ENCODE measurements at places on chromosomes 4 and X.
A peak's percentile ranks its signal among the peaks of the same experiment; 100 is the strongest.

DNA sequence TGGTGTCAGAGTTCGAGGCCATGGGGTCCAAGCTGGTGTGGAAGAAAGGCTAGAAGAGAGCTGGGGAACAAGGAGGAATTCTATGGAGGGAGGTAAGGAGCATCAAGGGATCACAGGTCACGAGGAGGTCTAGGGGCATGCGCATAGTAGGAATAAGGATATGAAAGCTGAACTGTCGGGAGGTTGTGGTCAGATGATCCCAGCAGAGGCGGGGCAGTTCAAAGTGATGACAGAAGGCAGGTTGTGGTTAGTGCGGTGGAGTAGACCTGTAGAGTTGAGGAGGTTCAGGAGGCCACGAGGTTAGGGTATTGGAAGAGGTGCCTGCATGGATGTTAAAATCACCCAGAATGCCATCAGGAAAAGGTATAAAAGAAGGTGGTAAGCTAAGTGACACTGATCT lies 156.3 kb downstream of the TMEM164 start:
- no peak for DNase-seq

DNA sequence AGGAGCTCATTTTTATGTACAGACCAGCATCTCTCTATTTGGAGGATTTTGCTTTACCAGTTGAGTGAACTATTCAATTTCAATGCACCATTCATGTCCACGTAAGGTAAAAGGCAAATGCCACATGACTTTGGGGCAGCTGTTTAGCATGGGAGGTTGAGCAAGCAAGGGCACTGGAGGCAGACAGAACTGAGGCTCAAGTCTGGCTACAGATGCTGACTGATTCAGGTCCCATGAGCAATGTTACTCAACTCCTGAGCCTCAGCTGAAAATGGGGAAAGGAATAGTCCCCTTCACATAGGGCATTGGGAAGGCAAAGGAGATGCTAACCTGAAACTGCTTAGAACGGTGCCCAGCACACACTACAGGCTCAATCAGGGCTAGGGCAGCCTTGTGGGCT lies 93.0 kb upstream of the MTM1 start:
- no peak for DNase-seq

- DNase-seq, result no peak
These were observed 85.3 kb downstream of the GLUD2 start for GRCh38 chrX:121132675-121133074.

- no peak for DNase-seq
These were observed 13.4 kb downstream of the RBMX2 start for GRCh38 chrX:130415201-130415600.

GRCh38 chrX:13852001-13852695 lies 35.3 kb upstream of the GPM6B start:
- DNase-seq, result no peak

DNA sequence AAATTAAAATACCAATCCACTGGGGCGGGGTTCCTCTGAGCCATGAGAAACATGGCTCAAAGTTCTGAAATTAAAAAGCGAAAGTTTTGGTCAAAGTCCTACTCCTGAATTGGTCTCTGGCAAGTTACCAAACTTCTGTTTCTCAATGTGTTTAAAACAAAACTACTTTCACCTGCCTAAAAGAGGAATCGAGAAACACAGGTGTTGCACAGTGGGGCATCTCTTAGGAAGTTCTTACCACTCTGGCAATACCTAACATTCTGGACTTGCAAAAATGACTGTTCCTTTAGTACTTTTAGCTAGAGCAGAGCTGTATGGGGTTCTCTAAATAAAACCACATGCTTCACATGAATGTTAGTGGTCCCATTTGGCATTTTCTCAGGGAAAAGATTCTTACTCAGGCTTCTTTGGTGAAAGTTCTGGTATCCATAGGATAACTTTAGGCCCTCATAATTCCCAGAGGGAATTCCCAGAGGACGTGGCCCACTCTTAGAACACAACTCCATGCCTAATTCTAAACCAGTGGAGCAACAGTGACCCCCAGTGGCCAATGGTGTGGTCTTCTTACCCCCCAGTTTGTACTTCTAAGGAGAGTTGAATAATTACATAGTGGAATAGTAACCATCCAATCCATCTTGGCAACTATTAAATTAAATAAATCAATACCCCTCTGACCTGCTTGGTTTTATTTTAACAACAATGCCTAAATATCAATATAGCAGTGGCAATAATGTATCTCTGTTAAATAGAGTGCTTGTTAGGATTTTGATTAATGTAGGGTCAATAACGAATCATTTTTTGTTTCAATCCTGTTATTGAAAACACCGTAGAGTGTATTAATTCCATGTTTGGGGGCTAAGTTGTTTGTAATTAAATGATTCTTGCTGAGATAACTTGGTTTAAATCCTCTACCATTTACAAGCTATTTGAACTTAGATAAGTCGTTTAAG lies 21.9 kb downstream of the BMP3 start:
- DNase-seq, result peak; percentile 61

GRCh38 chr4:126241634-126242033 lies 926.9 kb downstream of the FAT4 start:
- DNase-seq, result no peak

DNA sequence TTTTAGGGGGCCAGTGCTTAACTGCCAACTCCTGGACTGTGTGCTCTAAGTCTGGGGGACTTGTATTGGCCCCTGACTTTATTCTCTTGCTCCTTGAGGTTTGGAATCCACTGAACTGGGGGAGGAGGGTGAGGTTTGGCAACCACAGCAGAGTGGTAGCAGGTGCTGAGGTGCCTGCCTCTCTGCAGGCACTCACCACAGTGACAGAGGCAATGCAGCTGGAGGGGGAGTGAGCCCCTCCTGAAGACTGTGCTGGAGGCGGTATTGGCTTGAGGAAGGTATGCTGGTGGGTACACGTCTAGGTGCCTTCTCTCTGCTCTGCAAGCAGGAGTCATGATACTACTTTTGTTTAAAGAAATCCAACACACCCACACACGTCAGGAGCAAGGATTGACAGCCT lies 24.6 kb downstream of the CFAP299 start:
- no peak for DNase-seq

- no peak for DNase-seq
These were observed 14.6 kb upstream of the MAGIX start for GRCh38 chrX:49147936-49148335.

GRCh38 chr4:187127456-187127855 lies 403.8 kb upstream of the FAT1 start:
- DNase-seq, result no peak

GRCh38 chr4:163915896-163916295 lies 421.4 kb downstream of the TMA16 start:
- no peak for DNase-seq

- no peak for DNase-seq
These were observed 417.7 kb upstream of the GALNT7 start for GRCh38 chr4:172750910-172751309.

DNA sequence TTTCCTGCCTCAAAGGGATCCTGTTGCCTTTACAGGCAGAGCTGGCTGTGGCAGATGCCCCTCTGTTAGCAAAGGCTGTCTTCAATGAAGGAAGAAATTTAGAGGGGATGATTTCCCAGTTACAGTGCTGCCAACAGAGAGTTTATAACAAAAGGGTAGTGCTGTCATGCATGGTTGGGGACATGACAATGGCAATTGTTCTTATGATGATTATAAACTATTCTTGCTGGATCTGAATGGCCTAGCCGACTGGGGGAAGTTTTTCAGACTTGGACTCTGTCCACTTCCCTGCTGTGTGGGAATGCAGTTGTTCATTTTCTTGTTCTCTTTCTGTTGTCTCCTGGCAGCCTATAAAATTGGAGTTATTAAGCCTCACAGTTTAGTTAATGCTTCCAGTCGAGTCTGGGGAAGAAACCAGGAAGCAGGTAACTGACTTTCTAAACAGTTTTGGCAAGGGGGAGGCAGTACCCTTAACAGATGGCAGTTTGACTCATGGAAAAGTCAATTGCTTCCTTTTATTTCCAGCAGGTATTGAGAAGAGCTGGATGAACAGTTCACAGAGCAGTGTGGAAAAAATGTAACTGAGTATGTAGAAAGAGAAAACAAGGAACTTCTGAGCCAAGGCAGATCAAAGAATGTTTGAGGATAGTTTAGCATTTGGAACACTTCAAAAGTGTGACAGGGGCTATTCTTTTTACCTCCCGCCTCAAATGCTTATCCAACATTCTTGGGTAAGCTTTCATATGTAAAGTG lies 582.6 kb downstream of the RAPGEF2 start:
- no peak for DNase-seq

- DNase-seq, result no peak
These were observed 192.2 kb downstream of the LDB2 start for GRCh38 chr4:16706251-16706650.

DNA sequence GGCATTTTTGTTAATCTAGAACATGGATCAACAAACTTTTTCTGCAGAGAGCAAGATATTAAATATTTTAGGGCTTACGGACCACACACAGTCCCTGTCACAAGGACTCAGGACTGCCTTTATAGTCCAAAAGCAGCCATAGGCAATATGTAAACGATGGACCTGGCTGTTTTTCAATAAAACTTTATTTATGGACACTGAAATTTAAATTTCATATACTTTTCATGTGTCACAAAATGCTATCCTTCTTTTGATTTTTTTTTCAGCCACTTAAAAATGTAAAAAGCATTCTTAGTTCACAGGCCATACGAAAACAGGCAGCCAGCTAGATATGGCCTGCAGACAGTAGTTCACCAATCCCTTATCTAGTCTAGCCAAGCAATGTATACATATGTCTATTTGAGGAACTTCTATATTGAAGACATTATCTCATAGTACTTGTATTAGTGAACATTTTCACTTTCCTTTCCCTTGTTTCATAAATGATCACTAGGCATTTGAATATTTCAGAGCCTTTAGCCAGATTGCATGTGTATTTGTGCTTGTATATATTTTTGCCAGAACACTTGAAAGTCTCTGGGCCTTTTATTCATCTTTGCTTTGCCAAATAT lies 350.9 kb downstream of the RPA4 start:
- no peak for DNase-seq
